ENCODE measurements at places on chromosomes 12 and 14.

DNA sequence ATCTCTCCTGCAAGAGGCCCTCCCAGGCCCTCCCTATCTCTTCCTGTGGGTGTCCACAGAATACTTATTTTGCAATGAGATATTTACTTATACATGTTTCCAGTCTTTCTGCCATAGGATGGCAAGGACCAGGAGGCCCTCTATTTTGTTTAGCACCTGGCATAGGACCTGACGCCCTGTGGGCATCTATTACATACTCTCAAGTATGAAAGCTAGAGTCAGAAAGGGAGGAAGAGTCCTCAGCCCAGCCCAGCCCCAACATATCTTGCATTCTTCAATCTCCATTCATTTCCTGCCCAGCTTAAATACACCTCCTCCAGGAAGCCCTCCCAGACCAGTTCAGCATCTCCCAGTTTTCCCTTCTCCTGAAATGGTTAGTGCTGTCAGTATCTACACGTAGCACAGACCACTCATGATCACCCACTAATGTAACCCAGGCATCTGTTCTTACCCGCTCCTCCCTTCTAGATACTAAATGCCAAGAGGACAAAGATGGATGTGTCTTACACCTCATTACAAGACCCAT lies 7.4 kb downstream of the FOXN4 start:
- no peak for DNase-seq

- no peak for DNase-seq
These were observed 70.7 kb upstream of the PSMA6 start for GRCh38 chr14:35221462-35221861.

DNA sequence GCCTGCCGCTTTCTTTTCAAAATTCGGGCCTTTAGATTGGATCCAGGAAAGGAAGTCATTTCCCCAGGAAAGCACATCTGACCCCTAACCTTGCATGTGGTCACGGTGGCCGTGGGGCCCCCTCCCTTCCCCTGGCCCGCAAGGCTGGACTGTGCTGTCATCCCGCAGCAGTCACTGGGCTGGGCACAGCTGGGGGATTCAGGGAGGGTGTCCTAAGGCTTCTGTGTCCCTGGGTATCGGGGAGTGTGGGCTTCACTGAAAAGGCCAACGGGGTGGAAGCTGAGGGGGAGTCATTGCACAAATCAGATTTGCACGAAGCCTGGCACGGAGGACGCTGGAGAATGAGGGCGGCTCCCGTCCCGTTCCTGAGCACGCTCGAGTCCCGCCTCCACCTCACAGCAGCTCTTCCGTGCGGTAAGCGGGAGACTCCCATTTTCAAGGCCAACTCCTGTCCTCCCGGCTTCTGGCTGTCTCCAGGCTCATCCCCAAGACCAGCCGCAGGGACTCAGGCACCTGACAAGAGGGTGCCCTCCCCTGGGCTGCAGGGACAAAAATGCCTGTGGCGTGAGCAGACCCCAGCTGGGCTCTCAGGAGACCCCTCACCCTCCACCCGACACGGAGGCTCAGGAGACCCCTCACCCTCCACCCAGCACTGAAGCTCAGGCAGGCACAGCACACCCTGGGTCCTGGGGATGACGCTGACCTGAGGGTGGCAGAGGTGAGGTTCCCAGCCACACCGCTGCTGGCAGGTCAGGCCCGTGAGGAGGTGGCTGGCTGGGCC lies 9.6 kb downstream of the XRCC3 start:
- DNase-seq, result no peak

GRCh38 chr14:61269321-61270083 lies 11.6 kb downstream of the TMEM30B start:
- peak; percentile 92 for DNase-seq

- DNase-seq, result no peak
These were observed 30.0 kb downstream of the NCKAP5L start for GRCh38 chr12:49798248-49798647.

DNA sequence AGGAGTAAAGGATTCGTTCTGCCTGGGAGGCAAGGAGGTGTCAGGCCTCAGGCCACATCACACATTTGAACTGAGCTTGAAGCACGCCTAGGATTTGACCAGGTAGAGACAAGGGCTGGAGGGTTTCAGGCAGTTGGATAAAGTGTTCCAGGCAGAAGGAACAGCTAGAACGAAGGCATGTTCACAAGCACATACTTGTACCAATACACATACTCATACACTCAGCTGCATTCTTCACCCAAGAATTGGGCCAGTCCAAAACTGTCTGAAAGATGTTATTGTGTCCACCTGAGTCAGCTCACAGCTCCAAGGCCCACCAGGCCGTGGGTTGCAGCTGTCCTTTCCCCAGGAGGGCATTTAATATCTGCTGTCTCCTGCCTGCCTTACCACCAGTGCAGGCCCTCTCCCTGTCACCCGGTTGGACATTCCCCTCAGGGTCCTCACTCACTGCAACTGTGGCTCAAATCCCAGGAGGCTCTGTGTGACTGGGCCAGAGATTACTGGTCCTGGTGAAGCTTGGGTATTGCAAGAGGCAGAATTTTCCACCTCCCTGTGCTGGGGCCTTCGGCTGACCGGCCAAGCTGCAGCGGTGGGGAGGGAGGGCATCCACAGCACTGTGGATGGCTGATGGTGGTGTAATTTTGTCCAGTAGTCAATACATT lies 12.8 kb upstream of the AQP2 start:
- DNase-seq, result no peak

GRCh38 chr14:22464422-22465142 lies 124.4 kb downstream of the DAD1 start:
- no peak for DNase-seq

GRCh38 chr14:87076146-87076545 lies 916.8 kb downstream of the GALC start:
- DNase-seq, result peak; percentile 20

- DNase-seq, result no peak
These were observed 295.3 kb upstream of the GARIN6 start for GRCh38 chr12:99352269-99352668.

DNA sequence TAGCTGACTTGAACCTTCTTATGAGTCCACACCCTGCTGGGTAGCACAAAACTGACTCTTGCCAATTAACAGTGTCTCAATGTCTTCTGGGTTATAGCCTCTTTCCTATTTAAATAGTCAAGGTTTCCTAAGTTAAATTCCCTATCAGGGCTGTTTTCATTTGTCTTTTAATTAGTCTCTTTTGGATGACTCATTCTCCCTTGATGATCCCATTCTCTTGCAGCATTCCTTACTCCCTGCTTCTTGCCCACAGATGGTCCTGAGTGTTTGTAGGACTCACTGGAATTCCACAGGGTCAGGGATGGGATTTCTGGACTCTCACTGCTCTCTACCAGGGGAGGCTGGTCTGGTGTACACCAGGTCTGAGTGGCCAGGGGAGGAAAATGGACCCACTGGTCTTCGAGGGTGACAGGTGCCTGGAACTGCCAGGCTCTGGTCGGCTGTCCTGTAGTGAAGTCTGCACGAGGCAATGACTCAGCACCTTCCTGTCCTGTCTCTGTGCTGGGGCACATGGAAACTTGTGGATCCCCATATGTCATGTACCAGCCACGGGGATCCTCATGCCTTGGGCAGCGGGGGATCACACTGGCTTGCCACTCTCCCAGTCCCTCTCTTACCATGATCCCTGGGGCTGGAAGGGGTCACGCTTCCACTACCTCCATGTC lies 236.5 kb upstream of the PELI2 start:
- peak; percentile 44 for DNase-seq

- no peak for DNase-seq
These were observed 54.7 kb downstream of the PRIMA1 start for GRCh38 chr14:93733631-93734030.

DNA sequence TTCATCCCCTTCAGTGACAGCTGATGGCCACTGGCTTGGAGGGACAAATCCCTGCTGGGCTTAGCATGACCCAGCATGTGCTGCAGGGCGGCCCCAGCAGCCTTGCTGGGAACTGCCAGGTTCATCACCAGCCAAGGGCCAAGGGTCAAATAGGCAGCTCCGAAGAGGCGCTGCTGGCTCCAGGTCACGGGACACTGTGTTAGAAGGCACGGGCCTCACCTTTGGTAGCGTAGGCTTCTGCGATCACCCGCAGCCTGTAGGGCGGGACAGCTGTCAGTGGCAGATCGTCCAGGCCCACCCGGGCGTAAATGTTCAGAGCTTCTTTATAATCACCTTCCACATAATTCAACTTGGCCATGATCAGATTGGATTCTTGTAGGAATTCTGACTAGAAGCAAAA lies 35.7 kb downstream of the TTC7B start:
- DNase-seq, result no peak

DNA sequence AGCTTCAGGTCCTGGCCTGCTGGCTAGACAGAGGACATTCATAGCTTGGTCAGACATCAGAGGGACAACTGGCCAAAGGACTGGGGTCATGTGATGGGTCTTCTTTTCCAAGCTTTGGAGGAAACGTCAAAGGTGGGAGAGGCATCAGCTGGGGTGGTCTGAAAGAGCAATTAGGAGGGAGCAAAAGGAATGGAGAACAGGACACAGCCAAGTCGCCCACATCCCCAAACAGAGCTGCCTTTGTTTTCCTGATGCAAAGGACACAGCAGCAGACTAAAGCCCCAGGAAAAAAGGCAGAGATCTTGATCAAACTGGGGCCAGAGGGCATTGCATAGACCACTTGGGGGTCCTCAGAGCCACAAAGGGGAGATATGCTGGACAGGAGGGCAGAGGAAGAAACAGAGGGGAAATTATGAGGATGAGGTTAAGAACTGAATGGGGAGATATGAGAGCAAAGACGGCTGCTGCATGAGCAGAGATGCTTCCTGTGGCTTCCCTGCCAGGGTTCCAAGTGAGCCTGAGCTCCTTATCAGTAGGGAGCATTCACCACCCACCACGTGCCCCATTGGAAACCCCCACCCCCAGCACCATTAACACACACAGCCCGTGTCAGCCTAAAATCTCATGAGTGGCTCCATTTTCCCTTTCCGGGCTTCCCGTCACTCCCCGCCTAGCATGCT lies 62.4 kb downstream of the ANO2 start:
- DNase-seq, result no peak

- DNase-seq, result no peak
These were observed 56.6 kb downstream of the SH2B3 start for GRCh38 chr12:111462210-111462769.

GRCh38 chr12:71128191-71128788 lies 29.5 kb downstream of the TSPAN8 start:
- DNase-seq, result peak; percentile 10

GRCh38 chr14:106681161-106681560 lies 1154.8 kb downstream of the TMEM121 start:
- no peak for DNase-seq

GRCh38 chr12:11568155-11568761 lies 81.2 kb upstream of the ETV6 start:
- DNase-seq, result no peak

GRCh38 chr12:120599672-120600552 lies 18.7 kb upstream of the POP5 start:
- peak; percentile 58 for DNase-seq

GRCh38 chr12:114776731-114777442 lies 92.9 kb upstream of the TBX3 start:
- DNase-seq, result no peak

DNA sequence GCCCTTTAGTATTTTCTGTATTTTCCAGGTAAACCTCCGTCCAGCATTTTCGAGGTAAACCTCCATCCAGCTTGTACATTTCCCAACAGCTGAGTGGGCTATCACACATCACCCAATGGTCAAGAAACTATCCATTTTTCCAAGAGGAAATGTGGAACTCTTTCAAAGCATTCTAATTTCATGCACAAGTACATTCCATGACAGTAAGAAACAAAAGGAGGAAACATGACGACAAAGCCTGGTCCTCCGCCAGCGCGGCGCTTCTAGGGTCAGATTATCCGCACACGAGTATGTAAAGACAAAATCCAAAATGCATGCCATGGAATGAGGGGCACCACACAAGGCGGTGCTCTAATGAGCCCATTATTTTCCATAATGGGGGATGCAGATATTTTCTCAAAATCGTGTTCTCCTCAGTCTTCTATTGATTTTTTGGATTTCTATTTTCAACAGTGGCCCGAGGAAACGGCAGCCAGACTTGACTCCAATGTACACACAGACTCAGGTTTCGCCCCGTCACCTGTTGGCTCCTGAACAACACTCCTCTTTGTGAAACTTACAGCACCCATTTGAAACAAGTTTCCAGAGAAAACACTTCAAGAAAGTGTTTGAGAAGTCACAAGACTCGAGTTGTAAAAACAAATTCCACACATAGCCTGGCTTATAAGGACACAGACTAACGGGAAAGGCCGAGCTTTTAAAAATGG lies 107.4 kb downstream of the PRICKLE1 start:
- no peak for DNase-seq

DNA sequence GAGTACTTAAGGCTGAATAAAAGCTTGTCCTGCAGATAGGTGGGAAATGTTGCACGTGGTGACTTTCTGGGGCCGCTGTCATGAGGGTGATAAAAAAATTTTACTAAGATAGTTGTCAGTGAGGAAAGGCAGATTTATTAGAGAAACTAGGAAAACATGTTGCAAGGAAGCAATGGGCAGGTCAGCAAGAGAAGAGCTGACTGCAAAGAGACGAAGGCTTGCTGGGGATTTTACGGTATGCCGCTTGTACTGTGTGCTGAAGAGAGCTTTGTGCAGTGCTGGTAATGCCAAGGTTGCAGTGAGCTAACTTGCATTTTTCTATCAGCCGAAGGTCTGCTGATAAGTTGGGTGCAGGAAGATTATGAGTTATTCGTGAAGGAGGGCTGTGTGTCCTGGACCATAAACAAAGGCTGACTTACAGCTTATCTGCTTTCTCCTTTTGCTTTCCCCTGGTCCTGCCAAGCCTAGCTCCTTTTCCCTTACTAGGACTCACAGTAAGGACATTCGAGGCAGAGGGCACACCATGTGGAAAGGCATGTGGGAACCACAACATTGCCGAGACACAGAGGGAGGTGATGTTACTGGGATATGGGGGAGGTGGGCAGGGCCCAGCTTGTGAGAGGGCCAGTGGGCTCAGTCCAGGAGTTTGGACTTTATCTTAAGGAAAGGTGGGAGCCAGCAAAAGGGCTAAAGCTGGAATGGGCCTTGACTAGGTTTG lies 7.4 kb upstream of the CCDC88C start:
- DNase-seq, result no peak
